ENCODE measurements at places on chromosomes 16 and 17.

- DNase-seq: no peak
These were observed 14.1 kb upstream of the NUDT16L1 start for GRCh38 chr16:4679156-4679849.

DNA sequence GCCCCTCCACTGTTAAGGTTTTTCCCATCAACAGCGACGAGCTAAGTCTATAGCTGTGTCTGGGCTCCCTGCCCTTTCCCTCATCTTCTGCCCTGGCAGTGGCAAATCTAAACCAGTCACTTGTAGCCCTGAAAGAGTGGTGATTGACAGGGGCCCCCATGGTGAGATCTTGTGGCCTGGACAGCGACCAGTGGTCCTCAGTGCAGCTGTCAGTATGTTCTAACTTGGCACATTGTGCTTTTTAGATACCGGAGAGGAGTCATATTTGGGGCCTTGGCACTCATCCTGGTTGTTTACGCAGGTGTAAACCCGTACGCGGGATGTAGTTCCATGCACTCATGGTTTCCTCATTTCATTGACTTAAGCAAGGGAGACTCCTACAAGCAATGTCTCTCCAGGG is 57.5 kb upstream of the ARHGAP44 start:
- no peak for DNase-seq

GRCh38 chr16:28821874-28822519 is 802 bp upstream of the ATXN2L start:
- DNase-seq: no peak

DNA sequence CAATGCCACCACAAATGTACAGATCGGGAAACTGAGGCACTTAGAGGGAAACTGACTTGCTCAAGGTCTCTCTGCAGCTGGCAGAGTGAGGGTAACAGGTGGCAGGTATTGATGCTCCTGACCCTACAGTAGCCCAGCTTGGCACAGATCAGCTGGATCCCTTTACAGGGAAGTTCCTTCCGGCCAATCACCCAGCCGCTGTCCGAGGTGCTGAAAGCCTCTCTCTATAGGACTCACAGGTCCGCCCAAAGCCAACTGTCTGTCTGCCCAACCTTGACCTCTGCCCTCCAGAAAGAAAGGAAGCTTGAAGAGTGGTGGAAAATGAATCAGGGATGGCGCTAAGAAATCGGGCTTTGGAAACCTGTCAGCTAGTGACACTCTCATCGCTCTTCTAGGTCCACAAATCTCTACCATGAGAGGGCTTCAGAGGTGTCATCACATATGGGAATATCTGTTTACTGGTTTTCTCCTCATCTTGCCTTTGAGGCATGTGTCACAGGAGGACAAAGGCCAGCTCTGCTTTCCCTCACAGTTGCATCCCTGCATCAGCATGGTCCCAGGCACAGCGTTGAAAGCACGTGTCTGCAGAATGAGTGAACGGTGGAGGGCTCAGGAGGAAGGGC is 246.2 kb downstream of the KATNIP start:
- DNase-seq: no peak

DNA sequence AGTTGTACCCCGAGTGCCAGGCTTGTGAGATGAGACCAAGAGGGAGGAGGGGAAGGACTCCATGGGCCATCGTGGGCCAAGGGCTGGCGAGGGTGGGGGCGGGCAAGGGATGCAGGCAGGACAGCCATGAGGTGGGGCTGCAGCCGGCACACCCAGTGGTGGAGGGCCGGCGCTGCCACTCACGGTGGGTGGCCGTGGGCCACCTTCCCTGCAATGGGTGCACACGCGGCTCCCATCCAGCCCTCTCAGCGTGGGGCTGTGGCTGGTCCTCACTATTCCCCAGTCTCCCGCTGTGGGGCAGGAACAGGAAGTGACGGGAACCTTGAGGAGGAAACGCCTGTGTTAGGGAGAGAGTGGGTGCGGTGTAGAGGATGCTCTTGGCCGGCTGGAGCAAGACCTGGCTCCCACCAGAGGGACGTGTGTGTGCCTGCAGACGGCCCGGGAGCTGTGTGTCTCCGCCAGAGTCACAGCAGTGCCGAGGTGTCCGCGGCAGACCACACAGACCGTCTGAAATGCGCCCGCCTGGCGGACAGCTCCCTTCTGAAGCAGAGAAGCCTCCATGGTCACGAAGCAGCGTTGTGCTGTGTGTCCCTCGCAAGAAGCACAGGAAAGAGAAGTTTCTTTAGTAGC is 23.6 kb downstream of the CIBAR2 start:
- DNase-seq: no peak

DNA sequence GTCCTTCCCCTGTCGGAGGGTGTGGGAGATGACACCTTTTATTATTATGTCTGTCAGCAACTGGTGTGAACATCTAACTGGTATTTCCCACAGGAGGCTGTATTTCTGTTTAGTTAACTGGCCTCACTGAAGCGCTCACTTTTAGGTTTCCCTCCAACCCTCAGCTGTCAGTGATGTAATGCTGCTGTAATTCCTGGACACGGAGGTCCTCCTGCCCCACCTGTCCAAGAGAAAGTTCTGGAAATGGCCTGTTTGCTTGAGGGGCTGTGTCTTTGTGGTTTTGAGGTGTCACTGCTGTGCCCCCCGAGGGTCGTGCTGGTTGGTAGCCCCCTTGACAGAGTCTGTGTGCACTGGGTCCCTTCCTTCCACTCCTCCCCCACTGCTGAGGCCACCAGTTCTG is 11.5 kb downstream of the KCNJ12 start:
- DNase-seq: no peak

GRCh38 chr17:41009301-41009760 is 403 bp upstream of the KRTAP3-1 start:
- no peak for DNase-seq

- DNase-seq: no peak
These were observed 62.6 kb upstream of the RASL10B start for GRCh38 chr17:35668802-35669201.

- no peak for DNase-seq
These were observed 39.9 kb upstream of the ABCC11 start for GRCh38 chr16:48287239-48287638.

GRCh38 chr16:4607841-4608703 is 6.6 kb downstream of the UBALD1 start:
- DNase-seq: no peak

DNA sequence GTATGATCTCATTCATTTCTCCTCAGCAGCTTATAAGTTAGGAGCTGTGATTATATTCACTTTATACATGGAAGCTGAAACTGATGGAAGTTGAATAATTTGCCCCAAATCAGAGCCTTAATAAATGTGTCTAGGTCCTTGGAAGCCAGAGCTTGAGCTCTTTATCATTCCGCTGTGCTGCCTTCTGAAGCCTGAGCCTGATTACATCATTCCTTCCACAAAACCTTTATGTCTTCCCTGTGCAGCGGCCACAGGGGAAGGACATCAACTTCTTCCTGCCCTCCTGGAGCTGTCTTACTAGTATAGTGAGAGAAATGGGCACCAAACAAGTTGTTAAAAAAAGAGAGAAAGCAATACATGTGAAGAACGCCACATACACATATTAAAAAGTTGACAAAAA is 6.8 kb downstream of the TNRC6C start:
- DNase-seq: no peak

DNA sequence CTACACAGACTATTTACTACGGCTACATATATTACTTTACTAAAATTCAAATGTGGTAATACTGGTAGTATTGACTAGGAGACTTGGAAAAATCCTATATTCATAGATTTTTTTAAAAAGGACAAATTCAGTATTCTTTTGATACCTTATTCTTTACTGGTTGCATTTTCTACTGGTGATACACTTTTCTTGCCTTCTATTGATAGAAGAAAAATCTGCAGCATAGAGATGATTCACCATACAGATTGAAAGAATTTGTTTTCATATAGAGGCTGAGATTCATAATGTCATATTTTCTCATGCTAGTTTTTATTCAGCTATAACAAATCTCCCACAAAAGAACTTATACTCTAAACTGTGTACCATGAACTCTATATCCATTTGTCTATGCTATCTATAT is 195.4 kb upstream of the C17orf78 start:
- DNase-seq: no peak

DNA sequence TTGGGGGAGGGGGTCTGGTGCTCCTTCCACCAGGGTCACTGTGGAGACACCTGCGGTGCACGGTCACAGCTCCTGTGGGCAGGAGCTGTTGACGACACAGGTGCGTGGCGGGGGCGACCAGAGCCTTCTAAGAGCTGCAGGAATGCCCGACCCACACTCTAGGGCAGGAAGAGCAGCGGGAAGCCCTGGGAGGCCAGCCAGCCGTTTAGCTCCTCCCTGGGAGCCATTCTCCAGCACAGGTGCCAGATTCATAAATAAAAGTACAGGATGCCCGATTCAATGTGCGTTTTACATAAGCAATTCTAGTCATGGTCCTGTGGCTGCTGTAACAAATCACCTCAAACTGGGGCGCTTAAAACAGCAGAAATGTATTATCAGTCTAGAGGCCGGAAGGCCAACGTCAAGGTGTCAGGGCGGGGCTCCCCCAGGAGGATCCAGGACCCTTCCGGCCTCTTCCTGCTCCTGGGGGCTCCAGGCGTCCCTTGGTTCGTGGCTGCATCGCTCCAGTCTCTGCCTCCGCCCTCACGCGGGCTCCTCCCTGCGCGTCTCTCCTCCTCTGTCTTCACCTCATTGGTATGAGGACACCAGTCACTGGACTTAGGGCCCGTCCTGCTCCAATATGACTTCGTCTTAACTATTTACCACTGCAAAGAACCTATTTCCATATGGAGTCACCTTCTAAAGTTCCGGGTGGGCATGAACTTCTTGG is 155.4 kb downstream of the FOXL1 start:
- no peak for DNase-seq

GRCh38 chr17:76530811-76531485 is 6.6 kb downstream of the CYGB start:
- no peak for DNase-seq

GRCh38 chr16:66728117-66728787 is 23.2 kb downstream of the DYNC1LI2 start:
- no peak for DNase-seq

DNA sequence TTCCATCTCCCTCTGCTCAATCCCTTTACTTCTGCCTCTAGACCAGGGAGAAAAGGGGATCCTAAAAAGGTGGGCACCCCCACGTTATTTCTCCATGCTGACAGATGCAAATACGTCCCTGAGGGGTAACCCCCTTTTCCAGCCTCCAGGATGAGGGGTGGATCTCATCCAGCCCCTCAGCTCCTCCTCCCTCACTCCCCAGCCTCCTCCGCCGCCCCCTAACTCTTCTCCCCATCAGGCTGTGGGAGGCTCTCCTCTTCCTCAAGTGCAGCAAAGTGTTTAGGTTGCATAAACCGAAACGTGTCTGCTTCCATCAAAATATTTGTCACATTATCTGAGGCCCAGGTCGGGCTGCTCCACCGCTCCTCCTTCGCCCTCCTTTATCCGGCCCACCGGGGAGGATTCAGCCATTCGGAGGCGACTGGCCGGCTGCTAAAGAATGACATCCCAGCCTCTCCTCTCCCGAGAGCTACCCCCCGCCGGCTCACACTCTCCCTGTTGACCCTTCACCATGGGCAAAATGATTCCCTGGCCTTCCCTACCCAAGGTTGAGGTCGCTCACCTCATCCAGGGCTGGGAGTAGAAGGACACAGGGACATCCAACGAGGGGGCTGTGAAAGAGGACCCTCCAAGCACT is 1.2 kb upstream of the C1QL1 start:
- DNase-seq: no peak

DNA sequence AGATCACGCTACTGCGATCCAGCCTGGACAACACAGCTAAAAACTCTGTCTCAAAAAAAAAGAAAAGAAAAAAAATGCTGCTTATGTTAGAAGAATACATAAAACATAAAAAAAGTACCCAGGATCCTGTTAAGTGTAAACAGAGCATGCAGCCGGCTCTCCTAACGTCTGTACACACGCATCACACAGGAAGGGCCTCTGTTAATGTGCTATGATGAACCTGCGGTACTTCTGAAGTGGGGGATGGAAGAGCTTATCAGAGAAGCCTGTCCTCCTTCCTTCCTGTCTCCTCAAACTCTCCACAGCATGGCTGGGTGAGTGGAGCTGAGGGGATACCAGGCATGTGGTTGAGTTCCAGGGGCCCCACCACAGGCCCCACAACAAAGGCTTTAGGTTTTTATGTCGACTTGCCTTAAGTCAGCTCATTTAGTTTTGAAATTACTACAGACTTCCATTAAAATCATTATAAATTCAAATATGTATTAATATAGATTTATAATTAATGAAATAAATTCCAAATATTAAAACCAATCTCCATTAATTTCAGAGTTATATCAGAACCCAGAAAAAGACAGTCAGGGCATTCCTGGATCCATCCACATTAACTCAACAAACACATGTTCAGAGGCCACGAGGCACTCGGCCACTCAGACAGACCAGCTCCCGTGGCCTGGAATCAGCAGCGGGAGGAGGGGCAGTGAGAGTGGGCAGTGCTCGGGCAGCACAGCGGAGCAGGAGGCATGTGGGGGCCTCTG is 11.7 kb downstream of the CCDC57 start:
- no peak for DNase-seq

GRCh38 chr17:38637951-38638350 is 32.2 kb upstream of the SRCIN1 start:
- DNase-seq: no peak

DNA sequence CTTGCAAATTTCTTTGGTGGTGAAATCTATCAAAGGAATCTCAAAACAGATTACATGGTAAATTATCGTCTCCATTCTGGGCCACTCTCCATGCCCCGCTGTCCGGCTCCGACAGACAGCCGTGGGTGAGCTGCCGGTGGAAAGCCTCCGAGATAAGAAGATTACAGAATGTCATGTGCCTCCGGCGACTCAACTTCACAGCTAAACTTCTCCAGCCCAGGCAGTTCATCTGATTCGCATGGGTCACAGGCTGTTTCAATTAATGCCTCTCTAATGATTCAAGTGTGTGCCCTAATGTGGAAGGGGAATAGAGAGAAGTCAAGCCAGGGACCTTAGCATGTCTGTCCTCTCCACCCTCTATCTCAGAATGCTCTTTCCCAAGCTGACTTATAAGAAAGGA is 520.8 kb upstream of the ZFHX3 start:
- no peak for DNase-seq

DNA sequence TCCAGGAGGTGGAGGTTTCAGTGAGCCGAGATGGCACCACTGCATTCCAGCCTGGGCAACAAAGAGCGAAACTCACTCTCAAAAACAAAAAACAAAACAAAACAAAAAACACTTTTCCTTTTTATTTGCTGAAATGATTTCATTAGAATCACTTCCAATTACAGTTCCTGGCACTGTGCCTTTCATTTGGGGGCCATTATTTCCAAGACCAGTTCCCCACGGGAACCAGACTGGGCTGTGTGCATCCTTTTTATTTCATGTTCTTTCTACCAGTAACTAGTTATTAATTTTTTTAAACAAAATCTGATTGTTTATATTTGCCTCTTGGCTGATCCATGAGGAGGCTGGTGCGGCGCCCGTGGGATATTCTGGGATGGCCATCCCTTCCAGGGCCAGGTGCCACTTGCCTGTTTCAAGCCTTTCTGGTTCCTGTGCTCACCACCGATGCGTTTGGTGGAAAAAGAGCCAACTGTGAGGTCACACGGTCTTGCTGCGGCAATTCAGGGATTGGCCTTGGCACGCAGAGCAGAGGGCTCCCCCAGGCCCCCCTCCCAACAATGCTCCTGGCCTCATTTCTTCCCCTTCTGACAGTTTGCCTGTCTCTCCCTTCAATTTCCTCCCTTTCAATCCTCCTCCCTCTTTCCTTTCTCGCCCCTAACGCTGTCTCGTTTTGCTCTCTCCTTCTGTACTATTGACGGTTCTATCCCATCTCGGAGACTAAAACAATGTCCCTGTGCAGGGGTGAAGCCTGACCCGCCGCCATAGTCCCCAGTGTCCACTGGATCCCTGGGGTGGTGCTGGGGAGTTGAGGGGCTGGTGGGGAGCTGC is 13.4 kb downstream of the UBALD1 start:
- DNase-seq: no peak

GRCh38 chr16:67327743-67328142 is 1.1 kb downstream of the LRRC36 start:
- no peak for DNase-seq

Measured in HFF-Myc (cell line).